ENCODE measurements at places on chromosomes 7 and 10.
A peak's percentile ranks its signal among the peaks of the same experiment; 100 is the strongest.

DNA sequence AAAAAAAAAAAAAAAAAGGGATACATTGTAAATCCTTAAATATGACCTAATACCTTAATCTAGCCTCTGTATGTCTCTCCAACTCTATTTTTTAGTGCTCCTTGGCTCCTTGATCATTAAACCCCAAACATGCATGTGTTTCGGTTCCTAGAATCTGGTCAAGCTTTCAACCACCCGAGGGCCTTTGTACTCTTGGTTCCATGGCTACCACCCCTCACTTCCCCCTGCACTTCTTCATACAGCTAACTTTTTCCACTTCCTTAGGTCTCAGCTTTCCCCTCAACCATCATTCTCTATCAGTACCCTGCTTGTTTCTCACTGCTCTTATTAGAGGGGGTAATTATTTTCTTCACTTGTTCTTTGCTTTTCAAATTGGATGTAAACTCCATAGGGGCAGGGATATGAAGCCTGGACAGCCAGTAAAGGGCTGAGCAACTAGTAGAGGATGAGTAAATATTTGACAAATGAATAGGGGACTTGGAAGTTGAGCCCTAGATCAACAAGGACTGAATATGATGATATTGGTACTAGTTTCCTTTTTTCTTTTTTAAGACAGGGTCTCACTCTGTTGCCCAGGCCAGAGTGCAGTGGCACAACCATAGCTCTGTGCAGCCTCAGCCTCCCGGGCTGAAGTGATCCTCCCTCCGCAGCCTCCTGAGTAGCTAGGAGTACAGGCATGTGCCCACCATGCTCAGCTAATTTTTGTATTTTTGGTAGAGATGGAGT lies 4.3 kb upstream of the GDI2 start:
- no peak for DNase-seq

DNA sequence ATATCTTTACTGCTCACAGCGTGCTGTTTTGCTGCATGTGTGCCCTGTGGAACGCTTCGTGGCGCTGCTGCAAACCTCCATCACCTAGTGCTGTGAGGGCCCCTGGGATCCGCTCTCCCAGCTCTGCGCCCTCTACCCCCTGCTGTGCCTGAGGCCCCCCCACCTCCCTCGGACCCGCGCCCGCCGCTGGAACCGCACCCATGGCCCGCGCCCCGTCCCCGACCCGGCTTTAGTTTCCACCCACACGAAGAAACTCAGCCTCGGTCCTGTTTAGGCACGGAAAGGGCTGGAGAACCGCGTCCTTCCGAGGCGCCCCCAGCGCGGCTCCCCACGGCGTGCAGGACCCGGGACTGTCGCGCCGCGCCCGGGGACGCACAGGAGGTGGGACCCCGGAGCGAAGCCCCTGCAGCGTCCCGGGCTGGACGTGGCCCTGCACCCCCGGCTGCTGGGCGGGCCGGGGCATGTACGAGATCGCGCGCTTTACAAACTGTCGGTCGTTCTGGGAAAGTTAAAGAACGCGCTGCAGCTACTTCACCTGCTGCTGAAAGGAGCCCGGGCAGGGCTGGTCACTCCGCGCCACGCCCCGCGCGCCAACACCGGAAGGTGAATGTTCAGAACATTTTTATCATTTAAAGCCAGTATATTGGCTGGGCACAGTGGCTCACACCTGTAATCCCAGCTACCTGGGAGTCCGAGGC lies 54.3 kb downstream of the BMS1 start:
- no peak for DNase-seq

- no peak for DNase-seq
These were observed 287.7 kb downstream of the NRG3 start for GRCh38 chr10:82162549-82163195.

DNA sequence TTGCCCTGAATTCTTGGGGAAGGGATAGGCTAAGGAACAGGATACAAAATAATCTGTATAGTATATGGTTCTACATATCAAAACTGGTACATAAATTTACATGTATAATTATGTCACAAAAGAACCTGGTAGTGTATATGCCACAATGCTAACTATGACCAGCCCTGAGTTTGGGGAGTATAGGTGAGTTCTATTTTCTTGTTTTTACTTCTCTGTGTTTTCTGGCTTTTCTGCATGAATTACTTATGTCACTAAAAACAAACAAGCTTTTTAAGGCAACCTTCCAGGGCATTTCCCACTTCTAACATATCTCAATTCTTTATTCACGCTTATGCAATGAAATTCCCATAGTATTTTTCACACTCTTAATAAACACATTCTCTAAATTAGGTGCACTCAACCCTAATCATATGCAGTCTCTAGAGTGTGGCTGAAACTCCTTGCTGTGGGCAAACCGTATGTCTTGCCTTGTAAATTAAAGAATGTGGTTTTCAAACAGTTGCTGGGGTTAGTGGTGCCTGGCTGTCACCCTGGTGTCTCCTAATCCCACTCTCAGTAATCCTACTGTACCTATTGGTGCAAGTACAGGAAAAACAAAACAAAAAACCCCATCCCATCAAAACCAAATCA lies 14.0 kb upstream of the INSIG1 start:
- no peak for DNase-seq

- DNase-seq, result no peak
These were observed 267.2 kb downstream of the GLRX3 start for GRCh38 chr10:130403153-130404075.

DNA sequence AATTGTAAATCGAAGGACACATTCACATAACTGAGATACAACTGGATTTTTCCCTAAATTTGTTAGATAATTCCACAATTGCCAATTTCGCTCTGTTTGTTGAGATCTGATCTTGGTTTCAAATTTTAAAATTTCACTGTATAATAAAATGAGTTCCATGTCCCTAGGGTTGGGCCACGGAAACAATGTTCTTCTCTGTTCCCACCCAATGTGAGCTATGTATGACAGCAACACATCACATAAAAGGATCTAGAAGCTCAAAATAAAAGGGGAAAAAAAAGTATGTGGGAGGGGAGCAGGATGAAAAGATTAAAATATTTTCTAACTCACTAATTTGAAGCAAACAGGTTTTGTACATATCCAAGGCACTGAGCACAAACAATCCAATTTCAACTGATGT lies 287.8 kb upstream of the MKLN1 start:
- no peak for DNase-seq

DNA sequence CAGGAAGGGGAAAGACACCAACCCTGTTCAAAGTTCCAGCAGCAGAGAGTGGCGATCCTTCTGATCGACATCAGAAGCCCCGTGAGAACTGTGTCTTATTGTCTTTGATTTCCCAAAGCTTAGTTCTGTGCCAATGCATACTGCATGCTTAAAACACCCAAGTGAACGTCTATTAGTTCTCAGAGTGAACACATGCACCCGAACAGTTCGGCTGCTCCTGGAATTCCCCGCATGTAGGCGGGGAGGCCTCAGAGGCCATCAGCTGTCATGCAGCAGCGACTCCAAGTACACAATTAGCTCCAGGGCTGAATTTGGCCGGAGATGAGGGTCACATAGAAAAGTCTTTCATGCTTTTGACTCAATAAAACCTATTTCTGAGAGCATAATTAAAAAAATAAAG lies 276.9 kb downstream of the ZMYND11 start:
- DNase-seq, result no peak

GRCh38 chr10:86226781-86227201 lies 139.8 kb downstream of the GRID1 start:
- no peak for DNase-seq

GRCh38 chr10:5814110-5815107 lies 1.2 kb upstream of the GDI2 start:
- no peak for DNase-seq

DNA sequence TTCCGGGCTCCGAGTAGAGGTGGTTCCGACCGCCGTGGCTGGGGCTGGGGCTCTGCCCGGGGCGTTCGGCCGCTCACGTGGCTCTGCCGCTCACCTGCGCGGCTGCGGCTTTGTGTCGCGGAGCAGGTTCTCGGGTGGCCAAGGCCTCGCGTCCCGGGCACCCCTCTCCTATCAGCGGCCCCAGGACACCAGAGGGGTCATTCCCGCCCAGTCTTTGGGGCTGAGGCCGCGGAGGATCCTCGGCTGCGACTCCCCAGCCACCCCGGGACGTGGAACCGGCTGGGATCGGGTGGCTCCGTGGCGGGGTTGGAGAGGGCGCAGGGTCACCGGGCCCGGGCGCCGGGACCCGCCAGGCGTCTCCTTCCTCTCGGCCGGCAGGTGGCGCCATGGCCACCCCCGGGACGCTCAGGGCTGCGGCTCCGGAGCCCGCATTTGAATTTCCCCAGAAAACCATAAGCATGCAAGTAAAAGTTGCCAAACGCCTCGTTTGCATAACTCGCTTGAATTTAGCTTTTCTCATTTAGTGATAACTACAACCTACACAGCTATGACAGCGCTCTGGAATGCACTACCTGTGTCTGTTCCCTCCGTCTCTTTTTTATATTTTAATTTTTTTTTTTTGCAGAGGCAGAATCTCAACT lies 1.2 kb downstream of the COL26A1 start:
- DNase-seq, result peak; percentile 91

GRCh38 chr7:127995881-127996215 lies 35.4 kb downstream of the LRRC4 start:
- DNase-seq, result no peak

DNA sequence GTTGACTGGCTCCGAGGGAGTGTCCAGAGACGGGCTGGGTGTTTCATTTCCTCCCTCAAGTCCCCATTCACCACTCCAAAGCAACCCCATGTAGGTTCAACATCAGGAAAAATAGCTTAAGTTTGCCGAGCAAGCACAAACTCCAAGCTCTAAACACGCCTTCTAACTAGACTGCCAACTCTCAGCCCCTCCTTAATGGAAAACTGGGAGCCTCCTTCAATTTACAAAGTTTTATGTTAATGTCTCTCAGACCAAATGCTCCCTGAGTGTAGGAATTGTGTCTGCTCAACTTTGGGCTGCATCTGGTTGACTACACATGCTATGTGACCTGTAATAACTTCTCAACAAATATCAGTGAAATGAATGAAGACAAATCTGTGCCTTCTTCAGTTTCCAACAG lies 87.5 kb downstream of the FAM204A start:
- DNase-seq, result no peak
